ENCODE measurements at places on chromosomes 2 and 18.
A peak's percentile ranks its signal among the peaks of the same experiment; 100 is the strongest.

DNA sequence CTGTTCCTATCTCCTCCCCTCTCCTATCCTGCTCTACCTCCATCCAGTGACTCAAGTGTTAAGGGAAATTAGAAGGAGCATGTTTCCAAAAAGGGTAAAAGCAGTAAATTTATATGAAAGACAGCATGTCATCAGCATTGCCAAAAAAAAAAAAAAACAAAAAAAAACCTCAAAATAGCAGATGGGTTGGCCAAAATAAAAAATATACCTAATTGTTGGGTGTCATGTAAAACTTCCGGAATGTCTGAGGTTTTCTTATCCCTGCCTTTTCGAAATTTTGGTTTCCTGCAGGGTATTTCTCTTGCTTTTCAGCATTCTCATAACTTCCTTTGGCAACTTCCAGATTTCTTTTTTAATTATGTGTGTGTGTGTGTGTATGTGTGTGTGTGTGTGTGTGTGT, 241.6 kb upstream of the FN1 start:
- DNase-seq: no peak

- DNase-seq: no peak
These were observed 52.8 kb upstream of the ITGB6 start for GRCh38 chr2:160252900-160253299.

GRCh38 chr18:9756933-9757470, 48.9 kb downstream of the RAB31 start:
- DNase-seq: no peak

GRCh38 chr2:60172801-60173200, 380.7 kb downstream of the BCL11A start:
- DNase-seq: no peak

- DNase-seq: peak; percentile 78
These were observed 23.0 kb downstream of the ERMN start for GRCh38 chr2:157302492-157303099.

GRCh38 chr2:100422320-100423055, 5.0 kb upstream of the CHST10 start:
- peak; percentile 51 for DNase-seq

DNA sequence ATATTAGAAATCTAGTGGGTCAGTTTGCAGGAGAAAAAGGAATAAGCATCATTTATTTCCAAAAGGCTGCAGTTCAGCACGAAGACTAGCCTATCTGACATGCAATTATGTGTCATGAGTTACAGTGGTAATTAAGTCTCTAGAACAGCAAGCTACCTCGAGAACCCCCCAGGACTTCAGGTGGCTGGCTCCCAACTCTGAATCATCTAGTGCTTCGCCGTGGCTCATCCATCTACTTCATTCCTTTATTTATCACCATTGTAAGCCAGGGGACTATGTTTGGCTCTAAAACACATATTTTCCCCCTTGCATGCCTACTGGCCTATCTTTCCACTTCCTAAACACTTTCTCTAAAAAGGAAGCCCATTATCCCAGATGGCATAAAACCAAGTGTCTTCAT, 121.6 kb downstream of the TXNL1 start:
- peak; percentile 59 for DNase-seq

DNA sequence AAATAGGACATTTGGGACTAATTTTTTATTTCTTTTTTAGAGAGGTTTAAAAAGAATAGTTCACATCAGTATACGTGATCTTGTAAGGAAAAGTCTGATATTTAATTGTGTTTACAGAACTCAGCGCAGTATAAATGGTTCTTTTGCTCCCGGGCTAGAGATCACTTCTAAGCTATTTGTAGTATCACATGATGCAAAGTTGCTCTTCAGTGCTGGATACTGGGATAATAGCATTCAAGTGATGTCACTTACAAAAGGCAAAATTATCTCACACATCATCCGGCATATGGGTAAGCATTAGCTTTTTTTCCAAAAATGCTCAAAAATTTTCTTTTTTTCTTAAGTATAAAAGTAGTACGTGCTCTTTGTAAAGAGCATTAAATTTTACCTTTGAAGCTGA, 37.4 kb upstream of the CYP20A1 start:
- DNase-seq: no peak

GRCh38 chr2:237353215-237353614, 60.7 kb downstream of the COL6A3 start:
- DNase-seq: no peak

- no peak for DNase-seq
These were observed 45.7 kb downstream of the APOB start for GRCh38 chr2:20997953-20998722.

DNA sequence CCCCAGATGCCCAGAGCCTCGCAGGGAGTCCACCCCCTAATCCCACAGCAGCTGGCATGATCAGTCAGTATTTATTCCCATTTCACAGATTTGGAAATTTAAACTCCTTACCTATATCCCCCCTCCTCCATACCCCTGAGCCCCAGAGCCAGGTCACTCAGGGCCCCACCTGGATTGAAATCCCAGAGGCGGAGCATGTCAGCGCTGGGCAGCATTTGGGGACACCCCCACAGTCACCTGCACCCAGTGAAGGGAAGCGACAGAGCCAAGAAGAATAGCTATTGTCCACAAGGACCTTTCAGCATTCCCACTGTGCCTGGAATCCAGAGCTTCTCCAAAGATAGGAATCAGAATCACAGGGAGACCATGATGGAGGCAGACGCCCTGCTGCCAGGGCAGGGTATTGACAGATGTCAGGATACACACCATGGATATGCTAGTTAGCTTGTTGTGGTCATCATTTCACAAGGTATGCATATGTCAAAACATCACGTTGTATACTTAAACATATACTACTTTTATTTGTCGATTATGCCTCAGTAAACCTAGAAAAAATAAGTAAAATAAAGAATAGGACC, 968 bp upstream of the ASTL start:
- no peak for DNase-seq

GRCh38 chr18:24875286-24875685, 414.8 kb downstream of the HRH4 start:
- DNase-seq: no peak

- no peak for DNase-seq
These were observed 40.1 kb upstream of the APCDD1 start for GRCh38 chr18:10414293-10414842.

DNA sequence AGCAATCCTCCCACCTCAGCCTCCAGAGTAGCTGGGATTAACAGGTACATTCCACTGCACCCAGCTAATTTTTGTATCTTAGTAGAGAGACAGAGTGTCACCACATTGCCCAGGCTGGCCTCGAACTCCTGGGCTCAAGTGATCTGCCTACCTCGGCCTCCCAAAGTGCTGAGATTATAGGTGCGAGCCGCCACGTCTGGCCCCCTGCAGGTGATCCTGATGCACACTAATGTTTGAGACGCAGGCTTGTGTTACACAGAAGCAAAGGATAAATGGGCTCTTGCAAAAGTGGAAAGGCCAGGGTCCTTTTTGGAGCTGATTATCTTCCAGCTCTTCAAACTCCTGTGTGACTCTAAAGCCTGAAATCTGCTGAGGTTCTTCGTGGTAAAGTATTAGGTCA, 84.2 kb downstream of the TGFA start:
- no peak for DNase-seq

GRCh38 chr2:236916181-236916580, 169.5 kb upstream of the COPS8 start:
- no peak for DNase-seq

- no peak for DNase-seq
These were observed 81.6 kb downstream of the EPB41L3 start for GRCh38 chr18:5462227-5462626.

DNA sequence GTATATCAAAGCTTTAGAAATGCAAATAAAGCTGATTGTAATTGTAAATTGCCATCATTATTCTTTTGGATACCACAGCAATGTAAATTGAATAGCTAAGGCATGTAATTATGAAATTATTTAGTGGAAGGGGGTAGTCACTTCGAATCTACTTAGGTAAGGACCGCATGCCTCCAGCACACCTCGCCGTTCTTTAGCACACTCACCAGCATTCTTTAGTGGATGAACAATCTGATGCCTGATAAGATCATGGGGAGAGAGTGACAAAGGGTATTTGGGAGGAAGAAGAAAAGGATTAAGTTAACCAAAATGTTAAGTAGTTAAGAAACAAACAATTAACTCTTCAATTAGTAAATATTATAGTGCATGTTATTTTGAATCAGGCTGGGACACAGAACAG, 46.4 kb upstream of the DSC1 start:
- no peak for DNase-seq

- DNase-seq: no peak
These were observed 56.0 kb downstream of the TMEM247 start for GRCh38 chr2:46535360-46535759.

GRCh38 chr18:44309185-44309584, 371.5 kb upstream of the SETBP1 start:
- DNase-seq: peak; percentile 19

GRCh38 chr2:231341100-231341499, 54.4 kb upstream of the B3GNT7 start:
- no peak for DNase-seq

DNA sequence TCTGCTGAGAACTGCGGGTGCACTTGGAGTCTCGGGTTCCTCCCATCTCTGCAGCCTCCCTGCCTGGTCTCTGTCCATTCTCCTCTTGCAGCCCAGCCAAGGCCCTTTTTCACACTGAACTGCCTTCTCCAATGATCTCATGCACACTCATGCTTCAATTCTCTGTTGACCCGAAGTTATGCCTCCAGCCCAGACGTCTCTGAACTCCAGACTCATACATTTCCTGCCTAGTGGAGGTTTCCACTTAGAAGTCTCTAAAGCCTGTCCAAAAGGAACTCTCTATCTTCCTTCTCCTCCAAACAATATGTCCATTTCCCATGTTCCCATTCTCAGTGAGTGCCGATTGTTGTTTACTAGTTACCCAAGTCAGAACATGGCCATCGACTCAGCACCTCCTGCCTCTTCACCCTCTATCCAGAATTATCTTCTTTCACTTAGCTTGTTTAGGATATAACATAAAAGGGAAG, 155.2 kb downstream of the IRS1 start:
- peak; percentile 58 for DNase-seq

DNA sequence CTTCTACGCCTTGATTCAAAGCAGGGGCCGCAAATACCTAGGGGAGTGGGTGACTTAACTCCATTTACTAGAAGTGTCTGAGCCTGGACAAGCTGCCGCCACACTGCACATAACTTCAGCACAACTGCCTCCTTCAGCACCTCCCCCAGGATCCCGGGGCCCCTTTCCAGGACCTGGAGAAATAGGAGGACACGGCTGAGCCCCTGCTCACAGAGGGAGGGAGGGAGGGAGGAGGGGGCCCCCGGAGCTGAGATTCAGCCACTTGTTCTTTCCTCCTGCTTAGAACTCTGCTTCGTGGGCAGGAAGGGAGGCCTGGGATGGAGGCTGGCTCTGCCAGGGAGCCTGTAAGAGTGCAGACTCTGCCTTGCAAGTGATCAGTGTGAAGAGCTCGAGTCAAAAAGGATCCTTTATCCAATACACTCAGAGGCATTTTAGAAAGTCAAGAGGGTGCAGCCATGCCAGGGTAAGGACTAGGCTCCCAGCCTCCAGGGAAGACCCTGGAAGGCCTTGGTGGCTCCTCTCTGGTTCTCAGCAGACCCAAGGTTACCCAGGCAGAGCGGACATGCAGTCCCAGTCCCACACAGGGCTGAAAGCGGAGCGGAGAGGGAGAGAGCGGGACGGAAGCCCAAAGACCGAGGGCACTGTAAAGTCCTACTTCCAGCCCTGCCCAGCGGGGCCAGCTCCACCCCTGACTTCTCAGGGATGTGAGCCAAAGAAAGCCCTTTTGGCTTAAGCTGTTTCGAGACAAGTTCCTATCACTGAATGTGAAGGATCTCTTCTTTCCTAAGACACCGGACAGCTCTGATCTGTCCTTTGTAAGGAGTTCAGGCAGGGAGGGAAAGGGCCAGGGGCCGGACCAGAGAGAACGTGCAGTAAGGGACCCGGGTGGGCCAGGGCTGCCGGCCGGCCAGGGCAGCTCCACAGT, 8.6 kb upstream of the ARMC9 start:
- peak; percentile 56 for DNase-seq

- no peak for DNase-seq
These were observed 151.0 kb downstream of the TPO start for GRCh38 chr2:1563943-1564891.

DNA sequence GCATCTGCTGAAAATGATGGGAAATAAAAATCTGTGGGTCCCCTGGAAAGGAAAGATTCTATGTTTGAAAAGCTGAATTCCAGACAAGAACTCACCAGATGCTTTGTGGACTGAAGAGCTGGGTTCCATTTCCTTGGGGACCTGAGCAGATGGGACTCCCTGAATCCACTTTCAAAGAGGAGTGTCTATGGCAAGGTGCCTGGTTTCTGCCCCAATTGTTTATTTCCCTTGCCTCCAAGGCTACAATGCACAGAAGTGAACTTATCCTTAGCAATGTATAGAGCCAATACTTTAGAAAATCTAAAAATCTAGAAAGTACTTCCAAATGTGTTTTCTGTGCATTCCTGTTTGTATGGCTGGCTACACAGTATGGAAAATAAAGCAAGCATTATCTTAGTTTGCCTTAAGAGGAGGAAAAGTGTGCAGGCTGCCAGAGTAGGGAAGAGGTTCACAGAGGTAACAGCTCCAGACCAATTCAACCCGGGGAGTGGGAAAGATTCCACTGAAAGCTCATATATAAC, 420.5 kb downstream of the NRXN1 start:
- DNase-seq: no peak

GRCh38 chr2:158953926-158954763, 14.3 kb upstream of the TANC1 start:
- peak; percentile 94 for DNase-seq

DNA sequence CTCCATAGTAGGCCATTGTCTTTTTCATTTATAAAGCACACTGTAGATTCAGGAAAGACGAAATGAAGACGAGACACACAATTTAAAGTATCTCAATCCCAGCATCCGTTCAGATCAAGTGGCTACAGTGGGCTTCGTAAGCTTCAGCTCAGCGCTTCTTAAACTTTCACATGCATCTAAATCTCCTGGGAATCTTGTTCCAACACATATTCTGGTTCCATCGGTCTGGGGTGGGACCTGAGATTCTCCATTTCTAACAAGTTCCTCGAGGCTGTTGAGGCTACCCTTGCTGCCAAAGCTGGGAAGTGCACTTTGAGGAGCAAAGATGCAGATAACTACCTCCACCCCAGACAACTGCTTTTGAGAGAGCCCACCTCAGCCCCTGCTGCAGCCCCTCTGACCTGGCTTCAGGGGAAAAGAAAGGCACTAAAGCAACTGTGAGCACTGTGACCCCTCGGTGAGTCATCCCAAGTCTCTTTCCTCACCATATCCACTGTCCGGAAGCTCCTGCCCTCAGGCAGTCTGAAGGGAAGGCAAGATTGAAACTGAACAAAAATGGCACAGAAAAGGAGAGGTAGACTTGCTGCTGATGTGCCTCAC, 201.1 kb upstream of the FBXO11 start:
- peak; percentile 28 for DNase-seq

DNA sequence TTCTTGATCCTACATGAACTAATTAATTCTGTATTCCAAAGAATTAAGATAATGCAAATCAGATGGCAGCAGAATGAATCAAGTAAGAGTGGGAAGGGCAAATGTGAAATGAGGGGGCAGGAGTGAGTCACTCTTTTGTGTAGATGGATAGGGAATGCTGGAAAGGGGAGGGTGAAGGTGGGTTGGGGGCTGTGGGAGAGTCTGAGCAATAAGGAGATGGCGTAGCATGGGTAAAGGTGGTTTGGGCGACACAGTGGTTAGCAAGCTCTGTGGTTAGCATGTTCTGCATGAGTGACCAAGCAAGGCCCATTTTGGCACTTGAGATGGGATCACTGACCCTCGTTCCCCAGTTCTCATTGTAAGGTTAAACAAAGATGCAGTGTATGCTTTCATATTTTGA, 20.4 kb downstream of the GPD2 start:
- DNase-seq: peak; percentile 90

- DNase-seq: no peak
These were observed 117.8 kb upstream of the LGALSL start for GRCh38 chr2:64336171-64336570.

GRCh38 chr2:202454536-202454935, 78.4 kb downstream of the BMPR2 start:
- DNase-seq: no peak

All from astrocyte of the hippocampus (primary cell).